ENCODE measurements at places on chromosomes 11 and 22.

DNA sequence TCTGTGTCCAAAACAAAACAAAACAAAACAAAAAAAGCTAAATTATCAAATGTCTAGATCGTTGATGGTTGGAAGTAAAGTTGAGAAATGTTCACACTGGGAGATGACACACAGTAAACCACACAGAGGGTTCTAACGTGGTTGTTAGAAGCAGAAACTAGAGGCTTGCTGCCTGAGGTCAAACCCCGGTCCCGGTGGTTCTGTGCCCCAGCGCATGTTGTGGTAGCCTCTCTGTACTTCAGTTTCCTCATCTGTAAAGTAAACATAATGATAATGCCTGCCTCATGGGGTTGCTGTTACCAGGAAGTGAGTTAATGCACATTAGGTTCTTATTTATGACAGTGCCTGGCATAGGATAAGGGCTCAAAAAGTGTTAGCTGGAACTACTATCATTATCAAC, 33.4 kb downstream of the PPARA start:
- DNase-seq: no peak

GRCh38 chr22:25930788-25931310, 188.9 kb downstream of the MYO18B start:
- DNase-seq: no peak

DNA sequence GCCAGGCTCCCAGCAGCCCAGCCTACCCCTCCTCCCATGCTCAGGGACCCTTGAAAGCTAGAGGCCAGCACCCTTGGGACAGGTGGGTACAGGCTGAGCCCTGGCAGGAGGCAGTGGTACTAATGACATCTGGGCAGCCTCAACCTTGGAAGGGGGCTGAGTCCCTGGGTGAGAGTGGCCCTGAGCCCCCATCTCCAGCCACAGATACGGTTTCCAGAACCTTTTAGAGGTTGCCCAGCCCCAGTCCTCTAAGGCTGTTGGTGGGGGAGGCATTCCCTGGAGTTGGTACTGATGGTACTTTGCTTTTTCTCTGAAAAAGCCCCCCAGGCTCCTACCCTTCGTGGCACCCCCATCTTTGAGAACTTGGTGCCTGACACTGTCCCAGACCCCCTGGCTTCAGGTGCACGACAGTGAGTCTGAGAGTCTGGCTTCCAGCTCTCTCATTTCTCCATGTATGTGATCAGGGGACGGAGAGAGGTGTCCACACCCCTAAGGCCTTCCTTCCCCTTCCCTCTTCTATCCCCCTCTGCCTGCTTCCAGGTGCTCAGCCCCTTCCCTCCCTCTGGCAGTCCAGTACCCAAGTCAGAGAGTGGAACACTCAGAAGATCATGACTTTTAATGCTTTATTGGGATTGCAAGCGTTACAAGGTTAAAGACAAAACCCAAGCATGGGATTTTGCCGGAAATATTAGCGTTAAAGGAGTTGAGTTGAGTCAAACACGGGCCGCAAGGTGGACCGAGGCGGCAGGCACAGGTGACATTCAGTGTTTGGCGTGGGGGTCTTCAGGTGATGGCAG, 10.5 kb downstream of the IGF2 start:
- no peak for DNase-seq

DNA sequence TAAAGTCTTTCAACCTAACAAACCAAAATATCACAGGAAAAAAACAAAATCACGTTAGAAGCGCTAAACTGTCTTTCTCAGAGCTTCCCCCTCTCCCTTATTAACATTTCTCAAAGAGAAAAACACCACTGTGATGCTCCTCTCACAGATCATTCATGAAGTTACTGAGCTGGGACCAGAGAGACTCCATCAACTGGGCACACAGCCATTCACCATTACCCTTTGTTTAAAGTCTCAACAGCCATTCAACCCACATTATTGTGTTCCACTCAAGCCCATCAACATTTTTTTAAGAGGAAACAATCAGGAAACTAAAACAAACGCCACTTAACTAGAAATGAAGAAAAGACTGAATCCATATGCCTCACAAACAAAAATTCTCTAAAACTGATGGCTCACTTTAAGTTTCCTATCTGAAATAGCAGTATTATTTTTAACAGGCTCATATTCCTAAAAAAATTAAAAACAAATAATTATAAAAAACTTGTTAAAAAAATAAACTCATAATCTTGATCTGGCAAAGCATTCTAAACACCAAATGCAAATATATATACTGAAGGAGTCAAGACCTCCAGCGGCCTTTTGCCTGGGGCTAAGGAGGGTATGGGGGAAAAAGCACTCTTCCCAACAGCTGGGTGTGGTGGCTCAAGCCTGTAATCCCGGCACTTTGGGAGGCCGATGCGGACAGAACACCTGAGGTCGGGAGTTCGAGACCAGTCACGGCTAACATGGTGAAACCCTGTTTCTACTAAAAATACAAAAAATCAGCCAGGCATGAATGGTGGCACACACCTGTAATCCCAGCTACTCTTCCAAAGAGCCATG, 14.0 kb downstream of the CELF1 start:
- no peak for DNase-seq

Measured in AG04449 (cell line).